ENCODE measurements at places on chromosomes 4 and X.

GRCh38 chr4:183950536-183950935 lies 45.4 kb downstream of the STOX2 start:
- no peak for DNase-seq

GRCh38 chr4:75698162-75698962 lies 25.2 kb upstream of the G3BP2 start:
- DNase-seq: no peak

DNA sequence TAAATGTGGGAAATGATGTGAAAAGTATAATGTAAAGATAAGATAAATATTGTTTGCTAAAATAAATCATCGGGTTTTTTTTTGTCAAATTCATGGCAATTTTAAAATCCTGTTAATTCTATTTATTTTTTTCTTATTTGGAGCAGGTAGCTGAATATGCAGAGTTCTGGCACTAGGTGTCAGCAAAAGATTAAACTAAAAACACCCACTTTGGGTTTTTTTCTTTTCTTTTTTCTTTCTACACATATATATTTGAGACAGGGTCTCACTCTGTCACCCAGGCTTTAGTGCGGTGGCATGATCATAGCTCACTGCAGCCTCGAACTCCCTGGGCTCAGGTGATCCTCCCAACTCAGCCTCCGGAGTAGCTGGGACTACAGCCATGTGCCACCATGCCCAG lies 6.9 kb upstream of the RAP2C start:
- DNase-seq: no peak

GRCh38 chr4:42404001-42404400 lies 6.7 kb downstream of the SHISA3 start:
- no peak for DNase-seq

GRCh38 chrX:53091354-53091753 lies 2.6 kb upstream of the KANTR start:
- no peak for DNase-seq

DNA sequence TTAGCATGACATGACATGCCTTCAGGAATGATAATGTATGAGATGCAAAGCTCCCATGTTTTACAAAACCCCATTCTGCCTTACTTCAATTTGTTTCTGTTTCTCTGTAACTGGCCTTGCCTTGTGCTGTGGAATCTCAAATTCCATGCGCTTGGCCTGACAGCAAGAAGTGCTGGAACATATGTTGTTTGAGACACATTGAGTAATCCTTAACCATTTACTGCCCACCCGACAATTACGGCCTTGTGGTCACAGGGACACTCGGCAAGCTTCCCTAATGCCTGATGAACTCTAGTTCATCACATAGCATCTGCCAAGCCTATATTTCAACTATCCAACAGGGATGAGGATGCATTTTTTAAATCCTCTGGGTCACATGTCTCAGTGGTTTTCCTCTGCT lies 226.4 kb upstream of the CASK start:
- no peak for DNase-seq

GRCh38 chr4:5750946-5751665 lies 40.1 kb downstream of the EVC start:
- DNase-seq: no peak

GRCh38 chr4:78293821-78294301 lies 236.7 kb downstream of the FRAS1 start:
- peak; percentile 22 for DNase-seq

DNA sequence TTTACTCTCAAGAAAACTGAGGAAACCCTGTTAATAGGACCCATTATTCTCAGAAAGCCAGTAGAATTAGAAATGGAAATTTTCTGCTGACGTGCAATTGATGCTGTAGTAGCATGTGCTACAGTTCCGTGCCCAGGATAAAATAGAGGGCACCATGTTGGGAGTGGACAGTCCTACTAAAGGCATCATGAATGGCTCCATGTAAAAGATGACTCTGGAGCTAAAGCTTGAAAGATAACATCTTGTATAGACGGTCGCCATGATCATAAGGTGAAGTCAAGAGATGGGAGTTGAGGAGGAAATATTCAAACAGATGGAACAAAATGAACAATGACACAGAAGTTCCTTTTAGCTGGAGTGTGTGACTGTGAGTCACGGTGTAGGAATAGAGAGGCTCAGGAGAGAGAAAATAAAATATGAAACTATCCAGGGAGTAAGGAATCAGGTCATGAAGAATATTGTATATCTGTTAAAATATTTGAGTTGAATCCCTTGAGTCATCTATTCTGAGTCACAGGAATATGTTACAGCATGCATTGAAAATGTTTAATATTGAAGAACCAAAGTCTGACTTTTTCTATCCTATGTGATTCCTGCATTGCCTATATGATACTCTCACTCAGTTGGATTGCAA lies 31.8 kb downstream of the ANXA10 start:
- no peak for DNase-seq

- DNase-seq: no peak
Measured at GRCh38 chrX:24002167-24002566, 24.8 kb downstream of the KLHL15 start.

GRCh38 chr4:1749370-1749769 lies 28.0 kb downstream of the TACC3 start:
- no peak for DNase-seq

- DNase-seq: no peak
Measured at GRCh38 chrX:45771560-45772340, 571.1 kb upstream of the DIPK2B start.

GRCh38 chrX:41621222-41621723 lies 67.5 kb upstream of the GPR34 start:
- no peak for DNase-seq

All from NCI-H446 (cell line).